ENCODE measurements at places on chromosomes 12 and 14.

- DNase-seq, result no peak
- peaks cover 26% of the 10 kb centered on the region for H3K4me1 ChIP-seq
Observed at GRCh38 chr14:75280831-75281653, 2.4 kb downstream of the FOS start.

DNA sequence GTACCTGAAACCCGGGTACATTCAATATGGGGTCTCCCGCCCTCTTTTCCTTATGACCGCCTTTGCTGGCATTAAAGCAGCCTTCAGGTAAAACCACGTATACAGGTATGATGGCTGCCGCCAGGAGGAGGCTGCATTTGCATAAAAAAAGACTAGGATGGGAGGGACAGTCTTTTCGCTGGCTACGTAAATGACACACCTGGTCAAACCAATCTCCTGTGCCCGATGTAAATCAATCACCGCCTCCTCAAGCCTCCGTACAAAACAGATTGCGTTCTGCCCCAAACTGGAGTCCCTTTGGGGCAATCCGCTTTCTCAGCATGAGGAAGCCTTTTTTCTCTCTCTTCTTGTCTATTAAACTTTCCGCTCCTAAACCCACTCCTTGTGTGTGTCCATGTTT, 8.1 kb upstream of the ALDH1L2 start:
- no peak overlapping the region for H3K4me3 ChIP-seq
- no peaks in the 10 kb centered on the region for H3K4me1 ChIP-seq
- DNase-seq, result no peak

- no peak overlapping the region for H3K27ac ChIP-seq
- H3K36me3 ChIP-seq, result no peaks in the 10 kb centered on the region
- H3K27me3 ChIP-seq, result no peaks in the 10 kb centered on the region
- peaks cover 20% of the 10 kb centered on the region for H3K4me1 ChIP-seq
- no peak for DNase-seq
- H3K4me3 ChIP-seq, result no peak overlapping the region
Observed at GRCh38 chr14:68306265-68306933, 486.5 kb downstream of the ZFP36L1 start.

GRCh38 chr14:76531821-76532318, 155.9 kb downstream of the ESRRB start:
- no peak for DNase-seq
- H3K4me3 ChIP-seq, result no peak overlapping the region
- no peaks in the 10 kb centered on the region for H3K36me3 ChIP-seq
- H3K27ac ChIP-seq, result no peak overlapping the region
- H3K27me3 ChIP-seq, result no peaks in the 10 kb centered on the region

GRCh38 chr12:7877420-7877819, 4.7 kb upstream of the SLC2A14 start:
- peaks cover 9% of the 10 kb centered on the region for H3K27me3 ChIP-seq
- DNase-seq, result no peak
- no peaks in the 10 kb centered on the region for H3K4me1 ChIP-seq
- no peaks in the 10 kb centered on the region for H3K36me3 ChIP-seq
- no peak overlapping the region for H3K27ac ChIP-seq
- H3K4me3 ChIP-seq, result no peak overlapping the region

Measured in gastrocnemius medialis (tissue), 4 donors.